ENCODE measurements at places on chromosomes 4 and X.

DNA sequence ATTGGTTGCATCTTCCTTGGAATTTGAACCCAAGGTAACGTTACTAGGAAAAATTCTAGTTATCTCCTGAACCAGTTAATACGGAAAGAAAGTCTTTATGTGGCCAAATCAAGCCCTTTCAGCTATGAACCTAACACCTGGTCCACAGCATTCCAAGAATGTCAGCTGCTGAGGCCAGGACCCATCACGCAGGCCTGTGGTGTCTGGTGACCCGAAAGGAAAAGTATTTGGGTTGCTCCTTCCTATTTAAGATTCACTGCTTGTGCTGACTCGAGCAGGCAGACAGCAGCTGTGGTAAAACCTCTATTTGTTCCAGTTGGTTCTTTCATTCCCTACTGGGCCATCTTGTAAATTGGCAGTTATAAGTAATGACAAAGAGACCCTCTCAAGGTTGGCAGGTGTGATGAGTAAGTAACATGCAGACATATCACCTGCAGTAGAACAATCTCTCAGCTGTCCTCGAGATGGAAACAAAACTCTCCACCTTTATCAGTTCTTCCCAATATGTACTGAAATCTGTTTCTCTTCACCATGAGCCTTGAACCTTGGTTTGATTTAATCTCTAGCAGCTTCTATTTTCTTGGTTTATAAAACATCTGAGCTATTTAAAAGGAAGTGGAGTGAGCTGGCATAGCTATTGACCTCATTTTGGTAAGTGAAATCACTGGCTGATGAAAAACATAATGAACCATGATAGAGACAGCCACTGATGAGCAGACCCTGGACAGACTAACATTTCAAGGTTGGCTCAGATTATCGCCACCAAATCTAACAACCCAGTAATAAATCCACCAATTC lies 182.1 kb upstream of the SMIM31 start:
- no peak for DNase-seq

DNA sequence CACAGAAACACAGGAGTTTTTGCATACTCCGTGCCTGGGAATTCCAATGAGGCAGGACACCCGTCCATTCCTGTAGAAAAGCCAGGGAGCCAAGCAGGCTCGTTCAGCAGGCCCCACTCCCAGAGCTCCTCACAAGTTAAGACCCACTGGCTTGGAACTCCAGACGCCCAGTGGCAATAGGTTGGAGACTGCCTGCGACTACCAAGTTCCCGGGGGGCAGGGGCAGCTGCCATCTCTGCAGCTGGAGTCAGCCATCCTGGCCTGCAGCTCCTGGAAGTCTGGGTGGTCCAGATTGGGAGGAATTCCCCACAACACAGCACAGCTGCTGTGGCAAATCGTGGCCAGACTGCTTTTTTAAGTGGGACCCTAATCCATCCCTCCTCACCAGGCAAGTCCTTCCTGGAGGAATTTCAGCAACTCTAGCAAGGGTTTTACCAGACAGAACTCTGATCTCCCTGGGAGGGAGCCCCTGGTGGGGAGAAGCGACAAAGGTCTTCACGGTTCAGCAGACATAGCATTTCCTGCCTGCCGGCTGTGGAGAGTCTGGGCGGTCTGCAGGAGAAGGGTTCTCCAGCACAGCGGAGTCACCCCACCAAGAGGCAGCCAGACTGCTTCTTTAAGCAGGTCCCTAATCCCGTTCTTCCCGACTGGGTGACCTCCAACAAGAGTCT lies 231.9 kb downstream of the STPG2 start:
- no peak for DNase-seq

GRCh38 chr4:177356921-177357320 lies 47.2 kb downstream of the NEIL3 start:
- DNase-seq = no peak

GRCh38 chr4:158162631-158163030 lies 10.2 kb downstream of the GASK1B start:
- DNase-seq = no peak

GRCh38 chr4:108270466-108271450 lies 102.0 kb upstream of the LEF1 start:
- no peak for DNase-seq

DNA sequence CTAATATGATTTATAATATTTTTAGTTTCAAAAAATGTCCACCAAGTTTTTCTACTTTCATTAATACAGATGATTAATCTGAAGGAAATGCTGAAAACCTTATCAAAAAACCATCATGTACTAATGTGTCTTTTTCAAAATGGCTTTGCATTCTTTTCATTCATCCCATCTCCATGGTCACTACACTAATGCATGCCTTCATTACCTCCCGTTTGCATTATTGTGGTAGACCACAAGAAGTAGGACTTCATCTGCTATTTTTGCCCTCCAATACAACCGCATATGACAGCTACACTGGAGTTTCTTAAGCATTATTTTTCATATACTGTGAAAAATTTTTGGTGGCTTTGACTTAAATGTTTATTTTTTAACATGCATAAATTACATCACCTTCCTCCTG lies 37.9 kb upstream of the FSTL5 start:
- no peak for DNase-seq

- DNase-seq = no peak
Measured at GRCh38 chr4:82785611-82786400, 12.8 kb downstream of the SCD5 start.

- no peak for DNase-seq
Measured at GRCh38 chr4:147984065-147984777, 252.3 kb downstream of the ARHGAP10 start.

DNA sequence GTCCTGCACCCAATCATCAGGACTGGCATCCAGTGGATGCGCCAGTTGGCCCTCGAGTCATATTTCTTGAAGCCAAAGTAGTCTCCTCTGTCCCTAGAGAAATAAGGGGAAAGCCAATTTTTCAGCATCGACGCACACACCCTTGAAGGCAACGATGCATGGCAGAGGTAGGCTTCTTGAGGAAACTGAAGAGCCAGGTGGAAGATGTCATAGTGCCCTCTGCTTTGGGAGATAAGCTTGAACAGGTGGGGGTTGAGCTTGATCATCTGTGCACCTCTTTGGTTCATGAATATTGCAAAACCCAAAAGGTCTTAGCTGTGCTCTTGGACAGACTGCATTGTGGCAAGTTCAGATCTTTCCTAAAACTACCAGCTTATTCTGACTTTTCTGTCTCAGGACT lies 34.6 kb upstream of the WDR1 start:
- DNase-seq = no peak

DNA sequence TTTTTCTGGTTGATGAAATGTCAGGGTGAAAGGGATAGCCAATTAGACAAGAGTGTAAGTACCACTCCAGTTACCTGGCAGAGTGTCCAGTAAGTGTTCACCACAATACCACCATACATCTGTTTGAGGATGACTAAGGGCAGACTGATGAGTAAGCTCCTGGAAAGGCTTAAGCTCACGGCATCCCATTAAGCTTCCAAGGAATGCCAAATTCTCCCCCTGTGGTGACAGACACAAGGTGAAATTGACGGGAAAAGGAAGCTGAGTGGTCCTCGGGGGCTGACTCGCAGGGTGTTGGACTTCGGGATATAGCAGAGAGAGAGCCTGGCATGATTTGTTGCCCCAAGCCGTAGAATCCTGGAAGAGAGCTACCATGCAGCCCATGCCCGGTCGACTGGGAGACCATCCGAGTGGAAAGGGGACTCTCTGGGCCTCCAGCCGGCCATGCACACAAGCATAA lies 7.6 kb upstream of the BST1 start:
- no peak for DNase-seq

GRCh38 chr4:45629717-45630116 lies 494.1 kb downstream of the GABRG1 start:
- DNase-seq = no peak

- no peak for DNase-seq
Measured at GRCh38 chr4:4388836-4389575, 2.1 kb downstream of the NSG1 start.

DNA sequence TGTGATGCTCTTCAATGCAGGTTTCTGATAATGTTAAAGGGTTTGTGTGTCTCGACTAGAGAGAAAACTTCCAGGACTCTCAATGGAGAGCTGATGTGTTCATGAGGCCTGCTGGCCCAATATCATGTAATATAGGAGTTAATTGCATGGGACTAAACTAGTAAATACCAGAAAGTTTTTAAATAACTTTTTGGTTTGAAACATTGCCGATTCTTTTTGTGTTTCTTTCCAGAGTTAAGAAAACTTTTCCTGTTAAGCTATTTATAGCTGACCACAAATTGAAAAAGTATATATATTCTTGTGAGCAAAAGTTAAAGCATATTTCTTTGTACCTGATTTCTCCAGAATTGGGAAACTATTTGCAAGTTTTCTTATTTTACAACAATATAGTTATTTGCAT lies 49.7 kb downstream of the FAM9B start:
- no peak for DNase-seq

GRCh38 chrX:45300638-45301037 lies 100.0 kb upstream of the DIPK2B start:
- DNase-seq = no peak

DNA sequence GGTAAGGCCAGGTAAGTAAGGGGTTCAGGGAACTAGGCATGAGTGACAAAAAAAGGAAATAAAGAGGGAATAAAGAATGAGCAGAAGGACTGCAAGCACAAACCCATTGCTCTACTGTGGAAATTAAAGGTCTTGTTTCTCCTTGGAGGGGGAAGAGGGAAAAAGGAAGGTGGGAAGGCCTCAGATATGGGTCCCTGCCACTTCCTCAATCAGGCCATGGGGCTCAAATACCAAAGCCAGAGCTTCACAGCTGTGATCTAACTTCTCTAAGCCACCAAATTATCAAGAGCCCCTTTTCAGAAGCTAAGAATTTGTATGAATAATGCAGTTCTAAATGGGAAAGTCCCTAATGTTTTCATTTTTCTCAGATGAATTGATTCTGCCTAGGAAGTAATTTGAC lies 4.7 kb downstream of the USP51 start:
- DNase-seq = no peak

- no peak for DNase-seq
Measured at GRCh38 chr4:126766241-126766640, 866.5 kb upstream of the INTU start.

DNA sequence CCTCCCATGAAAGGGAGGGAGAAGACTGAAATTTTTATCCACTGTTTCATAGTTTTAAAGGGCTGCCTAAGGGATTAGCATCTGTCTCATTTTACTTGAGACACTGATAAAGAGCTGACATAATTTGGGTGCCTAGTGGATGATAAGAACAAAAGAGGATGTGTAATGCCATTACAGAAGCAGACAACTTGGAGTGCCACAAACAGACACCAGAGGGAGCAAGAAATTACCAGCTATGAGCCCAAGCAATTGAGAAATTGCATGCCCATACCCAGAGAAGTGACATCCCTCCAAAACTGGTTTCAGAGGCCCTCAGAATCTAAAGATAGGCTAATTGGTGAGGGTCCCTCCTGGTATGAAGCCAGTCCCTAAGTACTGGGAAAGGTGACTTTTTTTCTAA lies 38.5 kb upstream of the POU3F4 start:
- DNase-seq = no peak

DNA sequence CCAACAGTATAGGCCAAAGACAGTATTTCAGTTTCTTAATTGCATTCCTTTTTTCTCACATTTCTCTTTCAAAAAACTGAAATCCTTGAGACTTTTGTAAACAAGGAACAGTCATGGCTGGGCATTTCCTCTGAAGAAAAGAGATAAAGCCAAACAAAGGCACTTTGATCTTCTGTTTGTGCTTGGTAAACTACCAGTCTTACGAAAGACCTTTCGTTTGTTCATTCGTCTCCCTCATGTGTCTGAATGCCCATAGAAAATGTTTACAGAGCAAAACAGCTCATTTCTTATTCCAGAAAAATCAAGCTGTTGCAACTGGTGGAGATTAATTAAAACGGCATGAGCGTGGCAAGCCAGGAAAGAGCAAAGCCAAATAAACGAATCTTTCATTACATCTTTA lies 178.0 kb downstream of the GASK1B start:
- DNase-seq = no peak

DNA sequence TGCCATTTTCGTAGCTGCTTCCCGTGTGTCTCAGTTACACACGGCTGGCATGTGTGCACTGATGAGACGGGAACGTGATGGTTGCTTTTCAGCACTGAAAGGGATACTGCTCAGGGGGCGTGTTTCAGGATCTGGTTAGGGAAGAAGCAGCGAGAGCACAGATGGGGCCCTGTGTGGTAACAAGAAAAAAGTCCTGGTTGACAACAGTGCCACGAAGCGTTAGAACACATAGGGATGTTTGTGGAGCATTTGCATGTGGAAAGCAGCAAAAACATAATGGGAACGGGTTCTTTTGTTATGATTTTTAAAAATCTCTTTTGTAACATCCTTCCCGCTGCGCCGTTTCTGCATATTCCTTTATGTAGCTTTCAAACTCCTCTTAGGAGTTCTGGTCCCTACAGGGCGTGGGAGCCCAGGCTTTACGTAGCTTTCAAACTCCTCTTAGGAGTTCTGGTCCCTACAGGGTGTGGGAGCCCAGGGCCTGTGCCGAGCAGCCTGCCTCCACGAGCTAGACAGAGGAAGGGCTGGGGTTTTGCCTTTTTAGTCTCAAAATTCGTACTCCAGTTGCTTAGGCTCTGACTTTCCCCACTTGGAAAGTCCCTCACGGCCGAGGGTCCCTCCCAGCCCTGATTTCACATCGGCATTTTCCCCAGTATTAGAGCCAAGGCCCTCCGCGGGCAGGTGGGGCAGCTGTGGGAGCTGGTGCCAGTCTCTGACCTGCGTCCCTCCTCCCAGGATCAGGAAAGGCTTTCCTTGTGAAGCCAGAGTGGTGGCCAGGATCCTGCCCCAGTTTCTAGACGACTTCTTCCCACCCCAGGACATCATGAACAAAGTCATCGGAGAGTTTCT lies 11.0 kb upstream of the MSANTD1 start:
- DNase-seq = no peak
